ENCODE measurements at places on chromosomes 7 and 10.

- no peaks in the 10 kb centered on the region for H3K4me1 ChIP-seq
- no peak overlapping the region for H3K27ac ChIP-seq
- no peaks in the 10 kb centered on the region for H3K36me3 ChIP-seq
- DNase-seq, result no peak
- H3K27me3 ChIP-seq, result no peaks in the 10 kb centered on the region
Measured at GRCh38 chr7:156236181-156236889, 404.2 kb upstream of the RNF32 start.

DNA sequence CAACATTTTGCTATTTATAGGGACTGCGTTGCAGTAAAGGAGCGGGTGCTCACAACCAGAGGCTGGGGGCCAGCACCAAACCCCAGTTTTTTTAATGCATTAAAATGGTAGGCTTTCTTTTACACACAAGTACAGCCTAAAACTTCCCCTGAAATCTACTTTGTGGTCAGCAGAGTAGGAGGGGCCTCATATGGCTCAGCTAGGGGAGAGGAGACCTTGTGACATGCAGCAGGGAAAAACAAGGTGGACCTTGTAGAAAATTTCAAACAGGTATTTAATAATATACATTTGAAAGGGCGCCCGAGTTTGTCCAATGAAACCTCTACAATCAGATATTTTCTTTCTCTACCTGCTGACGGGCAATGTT lies 1.4 kb downstream of the CCDC136 start:
- no peaks in the 10 kb centered on the region for H3K36me3 ChIP-seq
- H3K27me3 ChIP-seq, result no peaks in the 10 kb centered on the region
- H3K27ac ChIP-seq, result no peak overlapping the region
- no peak overlapping the region for H3K4me3 ChIP-seq
- no peak for DNase-seq

GRCh38 chr7:30648744-30649540 lies 33.3 kb downstream of the CRHR2 start:
- H3K27me3 ChIP-seq, result no peaks in the 10 kb centered on the region
- H3K36me3 ChIP-seq, result peaks cover 7% of the 10 kb centered on the region
- no peak overlapping the region for H3K27ac ChIP-seq
- no peak overlapping the region for H3K4me3 ChIP-seq

- no peaks in the 10 kb centered on the region for H3K27me3 ChIP-seq
- peak overlapping the region; percentile 97 for H3K4me3 ChIP-seq
- peak overlapping the region; percentile 93 for H3K27ac ChIP-seq
- H3K4me1 ChIP-seq, result peaks cover 7% of the 10 kb centered on the region
Measured at GRCh38 chr10:97291357-97292096, 910 bp downstream of the ARHGAP19 start.

- no peak overlapping the region for H3K27ac ChIP-seq
- no peaks in the 10 kb centered on the region for H3K36me3 ChIP-seq
Measured at GRCh38 chr7:120919466-120919865, 31.1 kb upstream of the ING3 start.

DNA sequence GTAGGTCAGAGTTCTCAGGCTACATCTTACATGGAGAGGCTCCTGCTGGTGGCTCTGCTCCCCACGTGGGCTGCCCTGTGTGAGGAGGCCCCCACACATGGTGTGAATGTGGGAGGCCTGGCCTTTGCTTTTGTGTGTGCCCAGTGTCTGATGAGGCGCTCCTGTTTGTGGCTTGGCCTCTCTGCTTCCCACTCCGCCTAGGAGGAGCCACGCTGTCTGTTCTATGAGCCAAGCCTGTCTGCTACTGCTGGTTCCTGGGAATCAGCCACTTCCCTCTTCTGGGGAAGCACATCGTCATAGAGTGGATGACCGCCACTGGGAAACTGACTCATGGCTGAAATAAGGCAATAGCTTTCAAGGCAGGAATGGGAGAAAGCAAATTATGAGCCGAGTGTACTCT lies 87.1 kb downstream of the CYP26A1 start:
- H3K36me3 ChIP-seq, result no peaks in the 10 kb centered on the region
- no peak for DNase-seq
- H3K27ac ChIP-seq, result no peak overlapping the region
- no peaks in the 10 kb centered on the region for H3K4me1 ChIP-seq

DNA sequence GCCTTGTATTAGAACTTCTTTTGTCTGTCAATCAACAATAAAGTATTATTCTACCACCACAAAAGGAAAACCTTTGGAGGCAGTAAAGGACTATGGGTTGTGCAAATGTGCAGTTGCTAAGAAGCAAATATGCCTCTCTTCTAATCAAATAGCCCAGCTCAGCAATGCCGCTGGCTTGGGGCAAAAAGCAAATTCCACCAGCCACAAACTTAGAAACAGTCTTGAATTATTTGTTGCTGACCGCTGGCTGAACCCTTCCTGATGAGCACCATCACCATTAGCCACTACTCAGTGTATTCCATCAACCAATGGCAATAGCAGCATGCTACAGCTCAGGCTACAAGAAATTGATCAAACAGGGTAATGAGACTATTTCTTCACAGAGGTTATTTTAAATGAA lies 51.0 kb downstream of the SKAP2 start:
- H3K27me3 ChIP-seq, result no peaks in the 10 kb centered on the region
- H3K4me3 ChIP-seq, result no peak overlapping the region
- DNase-seq, result no peak
- no peak overlapping the region for H3K27ac ChIP-seq

- no peak for DNase-seq
- no peaks in the 10 kb centered on the region for H3K36me3 ChIP-seq
- peaks cover 9% of the 10 kb centered on the region for H3K27me3 ChIP-seq
Measured at GRCh38 chr7:132078891-132079735, 497.2 kb downstream of the PLXNA4 start.

GRCh38 chr7:70263471-70264255 lies 665.4 kb downstream of the AUTS2 start:
- no peak overlapping the region for H3K4me3 ChIP-seq
- no peaks in the 10 kb centered on the region for H3K36me3 ChIP-seq
- no peaks in the 10 kb centered on the region for H3K27me3 ChIP-seq
- H3K27ac ChIP-seq, result no peak overlapping the region

DNA sequence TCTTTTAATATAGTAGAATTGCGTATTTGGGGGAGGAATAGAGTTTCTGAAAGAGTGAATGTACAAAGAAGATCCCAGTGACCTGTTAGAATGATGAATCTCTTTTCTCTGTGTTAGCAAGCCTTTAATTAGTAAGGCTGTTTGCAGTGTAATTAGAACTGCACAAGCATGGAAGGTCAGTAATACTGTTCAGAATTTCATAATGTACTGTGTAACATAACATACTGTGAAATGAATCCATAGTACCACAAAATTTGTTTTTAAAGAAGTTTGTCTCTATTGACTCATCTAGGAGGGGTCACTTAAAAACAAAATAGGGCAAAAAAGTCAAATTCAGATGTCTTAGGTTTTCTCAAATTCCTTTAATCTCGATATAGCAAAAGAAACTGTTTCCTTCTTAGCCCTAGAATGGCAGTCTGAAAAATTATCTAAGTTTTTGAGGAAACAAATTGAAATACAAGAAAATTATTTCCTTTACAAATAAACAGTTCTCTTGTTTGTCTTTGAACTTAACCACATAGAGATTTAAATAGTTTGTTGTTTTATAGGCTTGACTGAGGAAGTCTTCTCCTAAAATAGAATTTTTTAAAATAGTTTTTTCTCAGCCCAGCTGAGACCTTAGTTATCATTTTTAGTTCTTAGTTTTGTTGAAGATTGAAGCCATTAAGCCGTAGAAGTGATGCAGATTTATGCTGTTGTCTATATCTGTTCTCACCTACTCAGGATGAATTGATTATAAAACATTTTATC lies 12.5 kb downstream of the ADK start:
- no peaks in the 10 kb centered on the region for H3K4me1 ChIP-seq
- H3K36me3 ChIP-seq, result no peaks in the 10 kb centered on the region
- DNase-seq, result no peak
- H3K27ac ChIP-seq, result no peak overlapping the region
- no peak overlapping the region for H3K4me3 ChIP-seq
